ENCODE measurements at places on chromosomes 1 and 21.
A peak's percentile ranks its signal among the peaks of the same experiment; 100 is the strongest.

GRCh38 chr1:5947071-5947821 is 45.0 kb downstream of the NPHP4 start:
- no peak for DNase-seq

DNA sequence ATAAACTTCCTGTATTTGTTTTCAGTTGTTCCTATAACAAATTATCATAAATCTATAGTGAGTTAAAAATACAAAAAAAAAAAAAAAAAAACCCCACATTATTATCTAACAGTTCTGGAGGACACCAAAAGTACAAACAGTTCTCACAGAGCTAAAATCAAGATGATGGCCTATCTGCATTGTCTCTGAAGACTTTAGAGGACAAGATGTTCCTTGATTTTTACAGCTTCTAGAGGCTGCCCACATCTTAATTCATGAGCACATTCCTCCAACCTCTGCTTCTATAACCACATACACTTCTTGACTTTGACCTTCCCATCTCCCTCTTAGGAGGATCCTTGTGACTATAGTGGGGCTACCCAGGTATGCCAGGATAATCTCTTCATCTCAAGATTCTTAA is 806.1 kb downstream of the LTN1 start:
- no peak for DNase-seq

DNA sequence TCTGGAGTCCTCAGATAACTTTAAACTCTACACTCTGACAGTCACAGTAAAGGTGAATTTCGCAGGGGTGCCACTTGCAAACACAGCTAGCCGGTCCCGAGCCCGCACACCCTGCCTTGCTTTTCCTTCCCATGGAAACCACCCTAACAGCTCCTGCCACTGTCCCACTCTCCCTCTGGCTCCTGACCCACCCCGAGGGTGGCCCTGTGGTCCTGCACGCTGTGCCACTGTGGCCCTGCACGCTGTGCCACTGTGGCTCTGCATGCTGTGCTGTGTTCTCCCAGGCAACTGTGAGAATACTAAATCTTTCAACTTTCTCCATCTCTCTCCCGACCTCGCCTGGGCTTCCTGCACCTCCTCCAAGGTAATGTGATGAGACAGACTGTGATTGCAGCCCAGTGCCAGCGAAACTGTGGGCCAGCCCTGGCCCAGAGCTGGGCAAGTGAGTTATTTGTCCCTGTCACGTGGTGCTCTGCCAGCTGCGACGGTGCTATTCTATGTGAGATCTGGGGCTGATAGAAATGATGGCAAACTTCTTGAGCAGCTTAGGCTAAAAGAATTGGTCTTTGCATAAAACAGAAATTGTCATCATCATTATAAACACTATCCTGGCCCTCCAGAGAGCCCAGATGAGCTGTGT is 63.4 kb upstream of the TARBP1 start:
- DNase-seq, result no peak

- DNase-seq, result peak; percentile 10
Measured at GRCh38 chr1:213484333-213484732, 433.3 kb downstream of the RPS6KC1 start.

GRCh38 chr1:151989211-151989862 is 4.3 kb downstream of the S100A10 start:
- DNase-seq, result no peak

GRCh38 chr1:198636391-198636790 is 2.4 kb upstream of the PTPRC start:
- no peak for DNase-seq

DNA sequence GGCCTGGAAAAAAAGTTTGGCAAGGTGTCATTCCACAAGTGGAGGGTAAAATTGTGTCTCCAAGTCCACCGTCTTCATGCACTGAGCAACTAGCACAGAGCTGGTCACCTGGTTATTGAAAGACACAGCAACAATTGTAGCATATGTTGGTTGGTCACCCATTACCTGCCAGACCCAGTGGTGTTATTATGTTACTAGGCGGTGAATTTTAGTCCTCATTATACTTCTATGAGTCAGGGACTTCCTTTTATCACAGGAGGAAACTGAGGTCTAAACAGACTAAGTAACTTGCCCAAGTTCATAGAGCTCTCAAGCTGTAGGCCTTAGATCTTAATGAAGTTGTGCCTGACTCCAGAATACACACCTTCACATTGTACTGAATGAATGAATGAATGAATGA is 94.9 kb upstream of the VANGL1 start:
- no peak for DNase-seq

DNA sequence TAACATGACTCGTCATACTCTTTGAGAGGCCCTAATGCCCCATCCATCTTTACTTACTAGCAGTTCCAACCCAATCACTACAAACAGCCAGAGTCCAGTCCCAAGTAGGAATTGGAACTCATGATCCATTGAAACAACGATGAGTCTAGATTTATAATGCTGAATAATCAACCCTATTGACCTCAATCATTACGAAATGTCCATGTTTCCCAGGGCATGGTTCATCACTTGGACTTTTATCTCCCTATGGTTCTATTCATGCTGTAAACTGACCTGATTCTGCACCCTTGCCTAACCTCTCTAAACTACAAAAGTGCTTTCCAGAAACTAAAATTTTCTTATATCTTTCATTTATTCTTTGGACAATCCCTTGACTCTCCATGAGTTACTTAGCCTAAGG is 840.0 kb upstream of the B3GALT2 start:
- no peak for DNase-seq

All from activated naive CD4-positive, alpha-beta T cell treated with anti-CD3 and anti-CD28 coated beads, Interleukin-2, amount 50 U/mL, for 72 hours (primary cell).